Endodermal cell (in vitro differentiated cells): ENCODE measurements at places on chromosomes 3 and 15. TPM values are rescaled to one million over a fixed set of nuclear protein-coding genes. Genes with fewer than 3 reads are reported as not detected.
A peak's percentile ranks its signal among the peaks of the same experiment; 100 is the strongest.

Gene AP3B2
- 15.6 to 27.0 TPM (median 24.4 TPM) in 3 replicates for total RNA-seq

DNA sequence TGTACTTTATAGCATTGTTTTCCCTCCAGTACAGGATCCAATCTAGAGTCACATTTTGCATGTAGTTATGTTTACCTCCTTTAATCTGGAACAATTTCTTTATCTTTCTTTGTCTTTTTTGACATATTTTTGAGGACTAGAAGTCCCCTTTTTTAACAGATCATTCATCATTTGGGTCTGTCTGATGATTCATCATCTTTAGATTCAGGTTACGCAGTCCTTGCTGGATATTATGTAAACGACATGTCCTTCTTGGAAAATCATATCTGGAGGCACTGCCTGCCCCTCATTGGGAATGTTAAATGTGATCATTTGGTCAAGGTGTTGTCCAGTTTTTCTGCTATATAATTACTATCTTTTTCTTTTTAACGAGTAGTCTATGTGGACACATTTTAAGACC lies 18.3 kb downstream of the TGM4 start:
- no peaks in the 10 kb centered on the region for H3K4me1 ChIP-seq
- H3K36me3 ChIP-seq = no peaks in the 10 kb centered on the region
- H3K27me3 ChIP-seq = no peaks in the 10 kb centered on the region
- no peak overlapping the region for H3K27ac ChIP-seq

GRCh38 chr3:157588386-157589060 lies 85.3 kb upstream of the VEPH1 start:
- H3K4me3 ChIP-seq = no peak overlapping the region
- peaks cover 2% of the 10 kb centered on the region for H3K4me1 ChIP-seq
- H3K36me3 ChIP-seq = no peaks in the 10 kb centered on the region
- no peak overlapping the region for H3K27ac ChIP-seq
- H3K27me3 ChIP-seq = no peaks in the 10 kb centered on the region

GRCh38 chr3:64207289-64208080 lies 17.8 kb downstream of the PRICKLE2 start:
- H3K4me3 ChIP-seq = no peak overlapping the region
- no peaks in the 10 kb centered on the region for H3K36me3 ChIP-seq
- H3K27me3 ChIP-seq = no peaks in the 10 kb centered on the region
- DNase-seq = no peak

DNA sequence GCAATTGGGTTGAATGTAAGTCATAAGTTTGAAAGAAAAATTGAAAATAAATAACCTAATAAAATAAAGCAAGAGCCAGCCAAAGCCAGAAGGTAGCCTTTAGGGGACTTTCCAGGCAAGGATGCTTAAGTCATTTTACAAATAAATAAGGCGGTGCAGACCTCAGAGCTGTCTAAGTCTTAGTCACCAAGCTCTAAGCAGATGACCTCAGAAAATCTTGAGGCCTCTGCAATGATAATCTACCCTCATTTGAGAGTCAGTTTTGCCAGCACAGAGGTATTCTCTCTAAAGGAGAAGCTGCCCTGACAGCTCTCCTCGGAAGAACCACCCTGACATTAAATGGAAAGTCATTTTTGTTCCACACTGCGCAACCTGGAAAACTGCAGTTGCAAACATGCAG lies 113.9 kb downstream of the OXNAD1 start:
- H3K27ac ChIP-seq = no peak overlapping the region
- H3K36me3 ChIP-seq = no peaks in the 10 kb centered on the region
- H3K4me1 ChIP-seq = peaks cover 18% of the 10 kb centered on the region

GRCh38 chr15:57816599-57816998 lies 110.1 kb downstream of the POLR2M start:
- no peak overlapping the region for H3K4me3 ChIP-seq
- H3K27me3 ChIP-seq = no peaks in the 10 kb centered on the region
- no peaks in the 10 kb centered on the region for H3K36me3 ChIP-seq

- H3K4me1 ChIP-seq = no peaks in the 10 kb centered on the region
- H3K27ac ChIP-seq = no peak overlapping the region
- no peak overlapping the region for H3K4me3 ChIP-seq
- DNase-seq = no peak
- H3K36me3 ChIP-seq = no peaks in the 10 kb centered on the region
- H3K27me3 ChIP-seq = no peaks in the 10 kb centered on the region
These were observed 32.7 kb upstream of the NUDT16 start for GRCh38 chr3:131348911-131349310.

GRCh38 chr3:177811112-177811511 lies 613.8 kb upstream of the TBL1XR1 start:
- no peak overlapping the region for H3K27ac ChIP-seq
- no peaks in the 10 kb centered on the region for H3K36me3 ChIP-seq
- H3K27me3 ChIP-seq = no peaks in the 10 kb centered on the region
- no peak overlapping the region for H3K4me3 ChIP-seq

Gene APBA2
- 21.8 and 27.3 TPM in 2 replicates for total RNA-seq

Gene LRTM1
- total RNA-seq = not detected in 2 replicates

DNA sequence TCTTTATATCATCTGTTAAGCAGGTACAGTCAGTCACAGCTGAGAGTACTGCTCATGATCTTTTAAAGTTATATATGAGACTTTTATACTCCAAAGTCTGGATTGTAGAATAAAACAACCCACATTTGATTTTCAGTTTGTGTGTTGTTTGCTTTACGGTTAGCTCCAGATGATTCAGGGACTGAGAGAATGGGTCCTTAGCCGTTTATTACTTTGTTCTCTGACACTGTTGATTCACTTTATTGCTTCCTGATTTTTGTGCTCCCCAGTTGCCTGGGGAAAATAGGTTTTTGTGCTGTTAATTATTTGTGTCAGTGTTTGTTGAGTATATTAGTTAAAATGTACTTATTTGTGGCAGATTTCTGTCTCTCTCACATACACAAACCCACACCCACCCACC lies 8.6 kb upstream of the EBLN2 start:
- no peak overlapping the region for H3K27ac ChIP-seq
- no peak overlapping the region for H3K4me3 ChIP-seq
- peaks cover 2% of the 10 kb centered on the region for H3K4me1 ChIP-seq

DNA sequence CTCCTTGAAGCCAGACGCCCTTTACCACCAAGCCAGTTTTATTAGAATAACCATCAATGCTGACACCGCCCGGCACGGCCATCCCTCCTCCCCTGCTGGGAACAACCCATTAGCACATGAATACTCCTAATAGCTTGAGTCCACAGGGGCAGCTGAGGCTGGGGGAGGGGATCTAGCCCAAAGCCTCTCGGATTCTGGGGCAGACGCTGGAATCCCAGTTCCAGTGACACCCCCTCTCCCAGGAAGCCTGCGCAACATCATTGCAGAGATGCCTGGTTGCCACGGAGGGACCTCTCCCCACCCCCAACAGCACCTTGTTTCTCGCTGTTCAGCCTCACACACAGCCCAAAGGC lies 1.2 kb upstream of the LINGO1 start:
- no peak overlapping the region for H3K27ac ChIP-seq
- H3K36me3 ChIP-seq = no peaks in the 10 kb centered on the region
- peaks cover 51% of the 10 kb centered on the region for H3K27me3 ChIP-seq
- peaks cover 6% of the 10 kb centered on the region for H3K4me1 ChIP-seq
- no peak overlapping the region for H3K4me3 ChIP-seq
- DNase-seq = peak; percentile 94

DNA sequence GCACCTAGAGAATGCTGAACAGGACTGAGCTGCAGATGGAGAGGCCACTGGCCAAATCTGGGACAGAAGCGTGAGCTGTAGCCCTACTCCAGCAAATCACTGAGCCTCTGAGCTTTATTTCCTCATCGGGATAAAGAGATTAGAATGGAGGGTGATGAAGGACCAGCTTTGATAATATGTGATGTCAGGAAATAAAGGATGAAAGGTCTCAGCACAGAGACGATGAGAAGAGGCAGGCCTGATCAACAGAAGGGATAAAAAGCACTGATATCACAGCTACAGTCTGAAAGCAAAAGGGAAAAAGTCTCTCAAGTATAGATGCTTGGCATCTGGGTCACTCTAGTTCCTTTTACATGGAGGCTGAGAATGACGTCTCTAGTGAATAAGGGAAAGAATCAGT lies 70.0 kb downstream of the DHX30 start:
- H3K4me1 ChIP-seq = peaks cover 19% of the 10 kb centered on the region
- no peak overlapping the region for H3K4me3 ChIP-seq
- peak; percentile 19 for DNase-seq

Gene CHDH
- 9.4 and 12.7 TPM in 2 replicates for total RNA-seq

Gene TMC3
- not detected in 3 replicates for total RNA-seq

DNA sequence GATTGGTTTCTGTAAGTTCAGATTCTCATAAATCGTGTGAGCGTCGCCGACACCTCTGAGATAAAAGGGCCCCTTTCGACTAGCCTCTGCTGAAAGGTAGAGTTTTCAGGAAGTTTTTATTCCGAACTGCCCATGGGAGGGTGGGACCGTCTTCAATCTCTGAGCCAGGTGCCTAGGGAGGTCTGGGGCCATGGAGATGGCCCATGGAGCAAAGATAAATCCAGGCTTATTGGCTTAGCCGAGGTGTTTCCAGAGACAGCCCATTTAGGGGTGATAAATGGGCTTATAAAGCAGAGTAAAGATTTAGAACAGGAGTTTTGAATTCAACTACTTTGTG lies 442 bp downstream of the QTRT2 start:
- H3K27ac ChIP-seq = peak overlapping the region; percentile 0
- H3K36me3 ChIP-seq = peaks cover 8% of the 10 kb centered on the region
- no peaks in the 10 kb centered on the region for H3K27me3 ChIP-seq
- no peaks in the 10 kb centered on the region for H3K4me1 ChIP-seq

- H3K27ac ChIP-seq = no peak overlapping the region
- H3K36me3 ChIP-seq = no peaks in the 10 kb centered on the region
- H3K27me3 ChIP-seq = no peaks in the 10 kb centered on the region
- no peak overlapping the region for H3K4me3 ChIP-seq
- DNase-seq = no peak
- H3K4me1 ChIP-seq = no peaks in the 10 kb centered on the region
These were observed 166.0 kb upstream of the COL8A1 start for GRCh38 chr3:99472385-99472784.

Gene ZPLD1
- total RNA-seq = 0.18 TPM in 1 of 2 replicates, not detected in the other

DNA sequence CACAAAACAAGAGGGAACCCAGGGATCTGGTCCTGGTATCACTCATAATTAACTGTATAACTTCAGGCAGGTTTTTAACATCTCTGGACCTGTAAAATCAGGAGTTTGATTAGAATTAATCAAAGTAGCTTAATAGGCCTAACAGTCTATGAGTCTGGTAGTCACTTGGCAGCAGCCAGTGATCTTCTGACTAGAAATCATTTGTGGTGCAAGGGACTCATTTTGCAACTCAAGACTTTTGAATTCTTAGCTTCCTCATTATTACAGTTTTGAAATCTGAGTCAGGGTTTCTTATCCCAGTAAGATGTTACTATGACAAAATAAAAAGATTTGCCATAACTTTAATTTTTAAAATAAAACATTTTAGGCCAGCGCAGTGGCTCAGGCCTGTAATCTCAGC lies 70.8 kb downstream of the TMCC1 start:
- H3K27ac ChIP-seq = no peak overlapping the region
- no peak overlapping the region for H3K4me3 ChIP-seq
- DNase-seq = no peak
- H3K4me1 ChIP-seq = no peaks in the 10 kb centered on the region
- no peaks in the 10 kb centered on the region for H3K27me3 ChIP-seq
- H3K36me3 ChIP-seq = peaks cover 16% of the 10 kb centered on the region

- peaks cover 64% of the 10 kb centered on the region for H3K36me3 ChIP-seq
- H3K27me3 ChIP-seq = no peaks in the 10 kb centered on the region
- H3K4me3 ChIP-seq = peak overlapping the region; percentile 77
- no peak for DNase-seq
- no peak overlapping the region for H3K27ac ChIP-seq
These were observed 3.5 kb downstream of the RBM15B start for GRCh38 chr3:51394541-51394940.

Gene TUSC7
- total RNA-seq = not detected in 3 replicates

Gene GRK7
- not detected in 2 replicates for total RNA-seq

- H3K27me3 ChIP-seq = no peaks in the 10 kb centered on the region
- DNase-seq = peak; percentile 64
- H3K4me1 ChIP-seq = peaks cover 11% of the 10 kb centered on the region
- peak overlapping the region; percentile 16 for H3K27ac ChIP-seq
These were observed 5.2 kb downstream of the ACY1 start for GRCh38 chr3:51988286-51989146.

- no peaks in the 10 kb centered on the region for H3K4me1 ChIP-seq
- H3K27ac ChIP-seq = peak overlapping the region; percentile 66
- peaks cover 10% of the 10 kb centered on the region for H3K27me3 ChIP-seq
These were observed 558 bp upstream of the IL17RC start for GRCh38 chr3:9916346-9916733.

Gene PYGO1
- 0.73 to 3.0 TPM (median 2.5 TPM) in 3 replicates for total RNA-seq

DNA sequence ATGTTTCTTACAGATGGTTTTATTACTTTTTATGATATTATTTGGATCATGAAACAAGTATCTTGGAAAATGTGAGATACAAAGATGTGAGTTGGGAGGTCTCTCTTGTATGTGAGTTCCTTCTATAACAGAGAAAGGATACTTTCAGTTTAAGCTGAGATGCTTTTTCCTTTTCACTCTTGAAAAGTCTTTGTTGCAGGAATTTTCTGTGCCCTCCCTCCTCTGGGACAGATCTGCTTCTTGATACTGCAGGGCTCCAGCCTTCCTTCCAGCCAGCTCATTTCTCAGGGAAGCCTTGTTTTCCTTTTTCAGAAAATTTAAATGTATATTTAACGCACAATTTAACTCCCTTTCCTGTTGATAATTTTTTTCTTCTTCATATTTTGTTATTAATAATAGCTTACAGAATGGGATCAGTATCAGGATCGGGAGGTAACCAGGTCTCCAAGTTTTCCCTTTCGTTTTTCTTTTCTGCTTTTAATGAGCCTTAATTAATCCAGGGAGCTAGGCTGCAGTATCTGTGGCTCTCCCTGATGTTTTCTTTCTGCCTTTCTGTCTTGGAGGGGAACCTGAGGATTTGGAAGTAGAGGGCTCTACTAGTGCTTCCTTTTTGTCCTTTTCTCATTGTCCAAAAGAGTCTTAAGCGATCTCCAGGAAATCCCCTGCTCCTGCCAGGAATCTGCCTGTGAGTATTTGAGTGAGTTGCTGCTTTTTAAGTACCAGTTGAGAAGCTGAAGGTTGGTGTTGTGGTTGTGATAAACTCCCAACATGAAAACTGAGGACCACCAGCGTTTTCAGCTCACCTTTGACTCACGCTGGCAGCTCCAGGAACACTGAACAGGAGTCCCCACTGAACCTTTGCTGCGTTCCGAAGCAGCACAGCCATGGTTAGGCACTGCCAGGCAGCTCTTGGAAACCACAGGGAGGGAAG lies 105.7 kb downstream of the IGF1R start:
- DNase-seq = peak; percentile 57
- no peaks in the 10 kb centered on the region for H3K36me3 ChIP-seq
- no peak overlapping the region for H3K27ac ChIP-seq
- no peak overlapping the region for H3K4me3 ChIP-seq
- H3K27me3 ChIP-seq = no peaks in the 10 kb centered on the region
- H3K4me1 ChIP-seq = no peaks in the 10 kb centered on the region

Gene SCN11A
- 0.63 and 0.81 TPM in 2 replicates for total RNA-seq

DNA sequence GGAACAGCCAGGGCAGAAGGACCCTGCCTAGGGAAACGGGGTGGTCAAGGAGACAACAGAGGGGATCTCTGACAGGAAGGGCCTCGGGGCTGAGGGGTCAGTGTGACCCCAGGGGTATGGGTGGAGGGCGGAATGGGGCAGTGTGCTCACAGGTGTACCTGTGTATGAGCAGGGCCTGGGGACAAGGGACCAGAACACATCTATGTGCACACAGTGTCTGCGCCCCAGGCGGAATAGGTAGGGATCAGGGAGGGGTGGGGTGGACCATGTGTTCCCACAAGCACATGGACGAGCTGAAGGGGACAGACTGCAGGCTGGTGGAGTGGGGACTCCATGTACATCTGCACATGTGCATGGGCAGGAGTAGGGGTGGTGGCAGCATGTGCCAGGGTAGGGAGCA lies 5.0 kb upstream of the TLR9 start:
- H3K36me3 ChIP-seq = peaks cover 18% of the 10 kb centered on the region
- no peak overlapping the region for H3K27ac ChIP-seq
- DNase-seq = no peak
- H3K4me1 ChIP-seq = no peaks in the 10 kb centered on the region

- no peaks in the 10 kb centered on the region for H3K27me3 ChIP-seq
- H3K27ac ChIP-seq = no peak overlapping the region
- peak; percentile 83 for DNase-seq
- no peaks in the 10 kb centered on the region for H3K36me3 ChIP-seq
- H3K4me3 ChIP-seq = no peak overlapping the region
These were observed 278.9 kb downstream of the KLF13 start for GRCh38 chr15:31605467-31605931.
